ENCODE measurements at places on chromosomes 4 and X.

DNA sequence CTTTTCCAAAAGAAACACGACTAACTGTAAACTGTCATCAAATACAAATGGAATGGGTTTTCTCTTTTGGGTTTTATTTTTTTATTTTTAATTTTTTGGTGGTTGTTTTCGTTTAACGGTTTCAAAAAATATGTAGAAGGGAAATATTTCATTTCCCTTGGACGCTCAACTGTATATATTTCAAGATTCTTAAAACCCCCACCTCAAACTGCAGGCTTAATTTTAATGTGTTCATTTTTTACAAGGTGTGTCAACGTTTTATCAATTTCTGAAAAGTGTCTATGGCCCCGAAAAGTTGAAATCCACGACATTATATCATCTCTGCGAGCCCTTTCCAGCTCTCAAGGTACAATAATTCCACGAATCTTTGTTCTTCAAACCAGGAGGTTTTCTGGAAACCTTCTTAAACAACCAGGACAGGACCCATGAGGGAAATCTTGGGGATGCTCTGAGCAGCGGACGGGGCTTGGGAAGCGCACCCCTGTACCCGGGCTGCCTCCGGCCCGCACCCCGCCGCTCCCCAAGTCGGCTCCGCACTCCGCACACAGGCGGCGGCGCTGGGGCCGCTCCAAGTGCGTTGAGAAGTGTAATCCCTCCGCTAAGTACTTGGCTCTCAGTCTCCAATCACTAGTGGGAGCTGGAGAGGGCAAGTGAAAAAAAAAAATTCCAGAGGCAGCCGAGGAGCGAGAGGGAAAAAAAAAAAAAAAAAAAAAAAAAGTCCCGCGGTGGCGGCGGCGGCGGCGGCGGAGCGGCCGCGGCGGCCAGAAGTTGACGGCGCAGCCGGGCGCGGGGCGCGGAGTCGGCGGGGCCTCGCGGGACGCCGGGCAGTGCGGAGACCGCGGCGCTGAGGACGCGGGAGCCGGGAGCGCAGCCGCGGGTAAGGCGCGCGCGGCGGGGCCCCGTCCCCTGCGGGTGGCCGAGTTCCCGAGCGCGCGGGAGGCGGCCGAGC, at the start of gene BMPR1B:
BMPR1B (plus strand) TSS at position 764 of the 949 bp plus-strand sequence. CDS start 346,470 bp downstream, outside the sequence.
- no peak for DNase-seq

DNA sequence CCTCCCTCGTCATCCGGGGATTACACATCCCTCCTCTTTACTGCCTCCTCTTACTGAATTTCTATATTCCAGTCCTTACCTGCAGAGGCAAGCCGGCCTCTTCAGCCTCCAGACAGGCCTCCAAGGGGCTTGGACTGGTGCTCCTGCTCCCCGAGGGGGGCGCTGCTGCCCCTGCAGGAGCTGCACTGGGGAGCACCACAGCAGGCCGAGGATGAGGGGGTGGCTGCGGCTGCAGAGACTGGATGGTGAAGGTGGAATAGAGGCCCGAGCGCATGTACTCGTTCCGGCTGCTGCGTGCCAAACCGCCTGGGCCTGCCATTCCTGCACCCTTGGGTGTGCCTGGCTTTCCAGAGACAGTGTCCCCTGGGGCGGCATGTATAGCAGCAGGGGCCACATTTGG, 9.1 kb upstream of the CFP start:
- no peak for DNase-seq

- no peak for DNase-seq
These were observed 61.8 kb downstream of the POLR2B start for GRCh38 chr4:57040510-57040909.

GRCh38 chrX:132180929-132181328, 38.3 kb downstream of the RAP2C start:
- no peak for DNase-seq

- no peak for DNase-seq
These were observed 763 bp downstream of the GRSF1 start for GRCh38 chr4:70838666-70839588.

GRCh38 chr4:102554482-102554881, 53.3 kb downstream of the NFKB1 start:
- no peak for DNase-seq

- no peak for DNase-seq
These were observed 370.3 kb upstream of the FGF16 start for GRCh38 chrX:77076896-77077295.

DNA sequence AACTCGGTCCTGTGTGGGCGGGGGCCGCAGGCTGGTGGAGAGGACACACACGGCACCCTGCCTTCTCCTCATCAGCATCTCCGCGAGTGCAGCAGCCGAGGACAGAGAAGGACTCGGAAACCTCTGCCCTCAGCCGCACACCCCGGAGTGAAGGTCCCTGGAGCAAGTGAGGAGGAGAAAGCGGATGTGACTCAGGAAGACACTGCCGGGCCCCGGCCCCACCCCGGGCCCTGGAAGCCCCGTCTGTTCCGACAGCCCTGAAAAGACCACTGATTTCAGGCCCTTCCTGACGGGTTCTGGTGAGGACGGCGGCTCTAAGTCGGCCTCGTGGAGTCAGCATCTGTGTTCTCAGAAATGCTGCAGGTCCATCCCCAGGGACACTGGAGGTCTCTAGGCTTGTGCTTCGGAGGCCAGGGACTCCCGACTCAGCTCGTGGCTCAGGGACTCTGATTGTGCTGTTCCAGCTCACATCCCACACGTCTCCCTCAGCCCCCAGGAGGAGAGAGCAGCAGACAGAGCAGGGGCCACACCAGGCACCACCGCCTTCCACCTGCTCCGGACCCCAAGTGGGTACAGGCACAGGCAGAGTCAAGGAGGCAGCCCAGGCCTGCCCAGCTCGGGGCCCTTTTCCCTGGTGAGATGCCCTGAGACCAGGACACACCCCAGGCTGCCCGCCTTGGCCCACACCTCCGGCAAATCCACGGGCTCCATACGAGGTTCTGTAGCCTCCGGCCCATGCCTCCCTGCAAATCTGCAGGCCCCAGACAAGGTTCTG, 134.5 kb upstream of the NKX1-1 start:
- DNase-seq, result no peak

- DNase-seq, result no peak
These were observed 137.0 kb downstream of the KCNIP4 start for GRCh38 chr4:21811565-21811964.

DNA sequence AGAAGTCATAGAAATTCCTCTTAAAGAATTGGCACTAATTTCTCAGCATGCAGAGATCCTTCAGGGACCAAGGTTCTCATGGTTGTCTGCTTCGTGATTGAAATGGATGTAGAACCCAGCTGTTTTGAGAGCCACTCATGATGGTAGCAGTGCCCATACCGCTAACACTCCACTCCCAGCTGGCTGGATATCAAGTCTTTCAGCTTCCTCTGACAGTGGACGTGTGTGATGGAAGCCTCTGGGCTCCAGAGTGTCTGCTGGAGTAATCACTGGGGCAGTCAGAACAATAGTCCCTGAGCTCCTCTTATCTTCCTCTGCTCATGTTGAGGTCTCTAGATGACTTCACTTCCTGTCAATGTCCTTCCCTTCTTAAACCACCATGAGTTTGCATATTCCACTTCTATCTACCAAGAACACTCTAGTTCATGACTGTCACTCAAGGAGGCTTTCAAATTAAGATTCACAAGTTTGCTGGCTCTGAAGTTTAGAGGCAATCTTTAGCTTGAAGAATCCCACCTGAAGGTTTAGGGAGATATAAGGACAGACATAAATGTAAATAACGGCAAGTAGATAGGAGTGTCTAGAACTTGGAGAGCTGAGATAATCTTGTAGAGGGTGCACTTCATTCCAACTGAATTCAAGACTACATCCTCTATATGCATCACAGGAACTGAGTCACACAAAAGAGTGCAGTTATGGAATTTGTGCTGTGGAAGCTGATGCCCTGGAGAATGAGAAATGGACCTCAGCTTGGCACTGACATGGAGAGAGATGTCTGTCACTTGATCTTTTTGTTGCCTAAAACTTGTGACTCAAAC, 64.5 kb upstream of the WDR1 start:
- DNase-seq, result no peak

- DNase-seq, result no peak
These were observed 38.1 kb downstream of the GPR174 start for GRCh38 chrX:79182616-79183015.

GRCh38 chr4:8185930-8186329, 13.2 kb upstream of the SH3TC1 start:
- DNase-seq, result no peak

DNA sequence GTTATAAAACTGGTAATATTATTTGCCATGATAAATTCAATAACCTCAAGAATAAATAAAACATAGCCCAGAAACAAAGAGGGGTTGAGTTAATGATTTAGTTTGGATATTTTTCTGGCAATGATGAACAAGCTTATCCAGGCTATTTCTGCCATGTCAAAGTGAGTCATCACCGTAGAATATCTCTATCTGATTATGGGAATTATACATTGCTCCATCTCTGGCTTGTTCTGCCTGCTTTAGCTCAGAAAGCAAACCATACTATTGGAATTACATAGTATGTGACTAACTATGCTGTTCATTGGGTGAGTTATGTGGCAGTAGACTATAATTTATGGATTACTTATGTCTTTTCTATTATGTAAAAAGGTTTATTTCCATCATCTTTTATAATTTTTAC, 680.1 kb upstream of the AADAT start:
- DNase-seq, result no peak

GRCh38 chr4:8046925-8047541, 107.4 kb upstream of the AFAP1 start:
- DNase-seq, result no peak

- DNase-seq, result no peak
These were observed at the start of gene ANXA3 for GRCh38 chr4:78551420-78552351. TSS of gene ANXA3 (plus strand) at chr4:78551770. CDS start at chr4:78554474, 2,704 bp downstream.

DNA sequence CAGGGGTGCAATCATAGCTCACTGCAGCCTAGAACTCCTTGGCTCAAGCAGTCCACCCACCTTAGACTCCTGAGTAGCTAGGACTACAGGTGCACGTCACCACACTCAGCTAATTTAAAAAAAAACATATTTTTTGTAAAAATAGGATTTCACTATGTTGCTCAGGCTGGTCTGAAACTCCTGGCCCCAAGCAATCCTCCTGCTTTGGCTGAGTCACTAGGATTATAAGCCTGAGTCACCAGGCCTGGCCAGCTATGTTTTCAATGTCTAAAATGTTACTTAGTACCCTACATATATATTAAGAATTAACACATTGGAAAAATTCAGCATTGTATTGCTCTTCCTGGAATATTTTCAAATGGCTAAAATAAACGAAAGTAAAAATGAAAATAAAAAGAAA, 37.5 kb downstream of the PNPLA4 start:
- DNase-seq, result no peak

DNA sequence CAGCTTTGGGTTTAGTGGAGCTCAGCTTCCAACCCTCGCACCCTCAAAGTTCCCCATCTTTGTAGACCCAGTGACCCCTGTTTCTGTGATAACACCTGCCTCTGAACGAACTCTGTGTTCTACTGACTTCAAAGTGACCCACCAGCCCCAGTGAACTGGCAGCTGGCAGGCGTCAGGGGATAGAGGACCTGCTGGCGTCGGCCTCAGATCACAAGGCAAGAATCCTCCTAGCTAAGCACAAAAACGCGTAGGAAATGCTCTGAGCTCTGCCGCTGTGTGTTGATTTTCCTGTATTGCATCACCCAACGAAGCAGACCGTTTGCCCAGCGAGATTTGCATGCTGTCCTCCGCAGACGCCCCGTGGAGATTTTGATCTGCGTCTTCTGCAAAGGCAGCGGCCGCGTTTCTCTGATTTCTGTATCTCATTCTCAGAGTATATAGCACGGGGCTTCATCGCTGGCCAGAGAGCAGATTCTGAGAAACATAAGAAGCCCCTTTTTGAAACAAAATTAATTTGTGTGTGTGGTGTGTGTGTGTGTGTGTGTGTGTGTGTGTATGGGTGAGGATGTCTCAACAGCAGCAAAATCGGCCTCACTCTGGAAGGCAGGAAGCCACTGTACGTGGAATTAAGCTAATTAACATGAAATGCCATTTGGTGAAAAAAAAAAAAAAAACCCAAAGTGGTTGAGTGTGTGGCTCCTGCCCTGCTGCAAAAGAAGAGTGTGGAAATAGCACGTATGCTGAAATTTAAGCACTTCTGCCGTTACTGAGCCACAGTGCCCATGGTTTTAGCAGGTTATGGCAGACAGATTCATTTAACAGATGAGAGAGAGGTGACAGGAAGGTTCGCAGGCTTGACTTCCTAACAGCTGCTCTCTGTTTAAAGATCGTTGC, 29.2 kb upstream of the ASMTL start:
- no peak for DNase-seq

DNA sequence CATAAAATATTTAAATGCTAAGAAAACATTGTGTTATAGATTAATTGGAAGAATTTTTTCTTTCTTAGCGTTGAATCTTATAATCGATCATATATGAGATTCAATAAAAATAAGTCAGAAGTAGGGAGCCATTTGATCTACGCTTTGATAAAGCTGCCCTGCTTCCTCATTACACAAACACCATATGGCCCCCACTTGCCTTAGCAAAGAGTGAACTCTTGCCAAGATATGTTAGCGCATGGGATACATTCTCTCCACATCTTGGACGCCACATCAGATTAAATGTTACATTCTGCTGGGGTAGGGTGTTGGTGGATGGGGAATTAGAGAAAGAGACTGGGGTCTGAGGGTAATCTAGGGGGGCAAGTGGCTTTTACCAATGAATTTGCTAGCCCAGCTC, 207.7 kb upstream of the MID1 start:
- DNase-seq, result no peak

All from cortex of kidney (tissue), 1 donor.